ENCODE measurements at places on chromosomes 1 and 21.

DNA sequence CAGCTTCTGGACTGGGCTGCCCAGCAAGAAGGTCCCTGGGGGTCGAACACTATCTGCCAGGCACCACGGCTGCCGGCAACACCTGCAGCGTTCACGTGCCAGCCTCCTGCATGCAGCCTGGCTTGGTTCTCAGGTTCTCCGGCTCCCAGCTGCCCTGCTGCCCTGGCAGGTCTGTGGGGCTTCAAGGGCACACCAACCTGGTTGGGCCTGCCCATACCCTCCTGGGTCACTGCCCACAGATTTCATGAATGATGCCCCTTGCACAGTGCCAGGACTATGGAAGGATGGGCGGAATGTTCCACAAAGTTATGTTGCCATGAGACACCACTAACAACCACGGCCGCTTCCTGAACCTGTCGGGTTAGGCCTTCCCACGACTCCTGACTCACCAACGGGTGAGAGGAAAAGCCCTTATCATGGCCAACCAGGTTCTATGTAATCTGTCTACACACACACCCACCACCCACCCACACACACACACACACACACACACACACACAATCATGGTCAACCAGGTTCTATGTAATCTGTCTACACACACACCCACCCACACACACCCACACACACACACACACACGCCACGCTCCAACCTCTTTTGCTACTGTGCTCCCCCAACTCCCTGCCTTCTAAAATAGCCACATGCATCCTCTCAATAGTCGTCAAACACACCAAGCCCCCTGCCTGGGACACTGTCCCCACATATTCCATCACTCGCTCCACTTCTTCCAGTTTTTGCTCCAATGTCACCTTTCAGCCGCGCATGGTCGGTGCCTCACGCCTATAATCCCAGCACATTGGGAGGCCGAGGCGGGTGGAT, 32.2 kb downstream of the HSPG2 start:
- DNase-seq, result peak; percentile 18

DNA sequence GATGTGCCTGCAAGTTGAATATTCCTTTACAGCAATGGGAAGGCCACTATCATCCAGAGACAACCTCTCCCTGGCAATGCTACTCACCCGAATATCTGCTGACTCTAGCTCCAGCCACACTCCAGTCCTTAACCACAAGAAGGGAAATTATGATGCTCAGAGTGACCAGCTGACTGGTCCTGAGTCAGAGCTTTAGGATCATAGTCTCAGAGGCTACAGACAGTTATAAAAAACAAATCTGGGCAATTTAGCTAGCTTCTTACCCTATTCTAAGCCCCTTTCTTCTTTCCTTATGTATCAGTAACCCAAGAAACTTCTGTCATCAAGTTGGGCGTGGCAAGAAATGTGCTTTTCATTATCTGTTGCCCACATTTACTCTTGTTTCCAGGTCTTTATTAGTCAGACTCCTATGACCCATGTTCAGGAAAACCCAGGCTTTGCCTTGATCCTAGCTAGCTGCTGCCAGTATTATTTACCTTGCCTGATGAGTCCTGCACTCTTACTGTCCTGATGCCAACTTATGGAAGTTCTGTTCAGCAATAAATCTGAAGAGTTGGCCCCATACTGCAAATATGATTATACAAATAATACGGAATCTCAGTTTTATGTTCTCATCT, 207.0 kb downstream of the TTLL7 start:
- DNase-seq, result no peak

GRCh38 chr1:157455318-157455717, 97.0 kb downstream of the FCRL5 start:
- no peak for DNase-seq

DNA sequence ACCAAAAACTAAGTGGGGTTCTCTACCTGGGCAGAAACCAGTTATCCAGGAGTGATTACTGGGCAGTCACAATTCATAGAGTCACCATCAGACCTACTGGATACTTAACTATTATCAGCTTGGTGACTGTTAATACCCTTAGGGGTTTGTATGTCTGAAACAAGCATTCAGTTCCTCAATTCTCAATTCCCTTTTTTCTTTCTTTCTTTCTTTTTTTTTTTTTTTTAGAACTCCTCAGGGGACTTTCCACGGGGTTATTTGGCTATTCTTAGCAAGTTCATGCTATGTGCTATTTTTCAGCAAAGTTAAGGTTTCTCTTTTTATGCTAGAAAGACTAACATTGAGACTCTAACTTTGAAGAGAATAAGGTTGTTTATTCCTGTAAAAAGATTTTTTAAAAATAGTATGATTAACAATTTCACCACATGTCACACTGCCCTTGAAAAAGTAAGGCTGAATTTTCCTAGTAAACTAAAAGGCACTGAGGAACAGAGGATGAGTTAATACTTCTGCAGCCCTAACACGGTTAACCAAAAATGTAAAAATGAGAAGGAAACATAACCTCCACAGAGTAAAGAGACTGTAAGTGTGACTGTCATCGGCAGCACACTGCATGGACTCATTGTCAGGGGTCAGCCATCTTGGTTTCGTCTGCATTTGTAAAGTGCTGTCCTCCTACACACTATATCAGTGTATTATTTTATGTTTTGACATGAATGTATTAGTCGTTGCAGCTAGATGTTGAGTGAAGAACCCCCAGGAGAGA, 310.2 kb downstream of the NTNG1 start:
- no peak for DNase-seq

GRCh38 chr1:177849130-177849529, 120.7 kb downstream of the SEC16B start:
- no peak for DNase-seq

GRCh38 chr1:152458384-152459185, 44.5 kb upstream of the CRNN start:
- peak; percentile 76 for DNase-seq

GRCh38 chr21:28604946-28605537, 387.6 kb downstream of the LTN1 start:
- DNase-seq, result no peak

DNA sequence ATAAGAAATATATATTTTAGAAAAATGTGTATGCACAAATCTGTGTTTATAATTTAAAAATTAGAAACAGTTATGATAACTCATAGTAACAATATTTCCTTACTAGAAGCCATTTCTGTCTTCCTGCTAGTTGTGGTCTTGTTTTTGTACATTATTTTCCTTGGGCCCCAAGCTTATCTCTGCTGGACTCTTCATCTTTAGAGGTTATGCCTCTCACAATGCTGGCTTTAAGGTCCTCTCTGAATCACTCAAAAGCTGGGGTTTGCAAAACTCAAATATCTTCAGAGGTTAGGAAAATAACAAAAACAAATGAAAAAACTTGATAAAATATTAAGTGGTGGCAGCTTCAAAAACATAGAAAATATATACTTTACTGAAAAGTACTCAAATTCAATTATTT, 133.8 kb downstream of the PTPRC start:
- no peak for DNase-seq

GRCh38 chr1:62516600-62516999, 79.8 kb downstream of the USP1 start:
- no peak for DNase-seq

DNA sequence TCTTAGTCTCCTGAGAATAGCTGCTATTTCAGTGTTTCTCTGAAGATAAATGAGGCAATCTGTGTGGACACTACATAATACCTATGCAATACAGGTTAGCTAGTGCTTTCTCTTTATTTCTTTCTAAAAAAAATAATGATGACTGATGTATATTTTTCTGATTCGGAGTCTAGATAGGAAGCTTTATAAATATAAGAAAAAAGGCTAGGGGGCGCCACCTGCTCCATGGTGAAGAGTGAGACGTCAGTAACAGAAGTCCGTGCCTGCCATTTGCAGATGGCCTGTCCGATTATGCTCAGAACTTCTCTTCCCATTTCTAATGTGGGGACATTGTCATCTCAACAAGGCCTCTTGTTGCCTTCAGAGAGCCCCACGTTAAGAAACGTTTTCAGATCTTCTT, 26.4 kb downstream of the QSOX1 start:
- no peak for DNase-seq

DNA sequence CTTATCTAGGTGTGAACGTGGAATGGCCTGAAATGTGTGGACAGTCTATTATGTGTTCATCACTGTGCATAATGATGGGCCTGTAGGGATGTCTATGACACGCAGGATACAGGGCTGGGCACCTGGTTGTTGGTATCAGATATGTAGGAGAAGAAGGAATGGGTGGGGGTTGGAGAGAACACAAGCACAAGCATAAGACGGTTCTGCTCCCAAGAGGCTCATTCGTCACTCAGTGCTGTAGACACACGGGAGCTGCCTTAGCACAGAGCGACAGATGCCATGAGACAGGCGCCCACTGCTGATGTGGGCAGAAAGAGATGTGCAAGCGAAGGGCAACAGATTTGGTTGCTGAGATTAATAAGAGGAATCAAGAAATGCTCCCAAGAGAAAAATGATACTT, 256.2 kb downstream of the DISC1 start:
- no peak for DNase-seq

GRCh38 chr1:100229681-100230443, 19.8 kb downstream of the DBT start:
- DNase-seq, result no peak

DNA sequence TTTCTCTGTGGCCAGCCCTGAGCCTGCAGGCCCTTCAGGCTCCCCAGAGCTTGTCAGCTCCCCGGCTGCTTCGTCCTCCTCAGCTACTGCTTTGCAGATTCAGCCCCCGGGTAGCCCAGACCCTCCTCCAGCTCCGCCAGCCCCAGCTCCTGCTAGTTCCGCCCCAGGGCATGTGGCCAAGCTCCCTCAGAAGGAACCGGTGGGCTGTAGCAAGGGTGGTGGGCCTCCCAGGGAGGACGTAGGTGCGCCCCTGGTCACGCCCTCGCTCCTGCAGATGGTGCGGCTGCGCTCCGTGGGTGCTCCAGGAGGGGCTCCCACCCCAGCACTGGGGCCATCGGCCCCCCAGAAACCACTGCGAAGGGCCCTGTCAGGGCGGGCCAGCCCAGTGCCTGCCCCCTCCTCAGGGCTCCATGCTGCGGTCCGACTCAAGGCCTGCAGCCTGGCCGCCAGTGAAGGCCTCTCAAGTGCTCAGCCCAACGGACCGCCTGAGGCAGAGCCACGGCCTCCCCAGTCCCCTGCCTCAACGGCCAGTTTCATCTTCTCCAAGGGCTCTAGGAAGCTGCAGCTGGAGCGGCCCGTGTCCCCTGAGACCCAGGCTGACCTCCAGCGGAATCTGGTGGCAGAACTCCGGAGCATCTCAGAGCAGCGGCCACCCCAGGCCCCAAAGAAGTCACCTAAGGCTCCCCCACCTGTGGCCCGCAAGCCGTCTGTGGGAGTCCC, 45.4 kb downstream of the YARS1 start:
- no peak for DNase-seq

DNA sequence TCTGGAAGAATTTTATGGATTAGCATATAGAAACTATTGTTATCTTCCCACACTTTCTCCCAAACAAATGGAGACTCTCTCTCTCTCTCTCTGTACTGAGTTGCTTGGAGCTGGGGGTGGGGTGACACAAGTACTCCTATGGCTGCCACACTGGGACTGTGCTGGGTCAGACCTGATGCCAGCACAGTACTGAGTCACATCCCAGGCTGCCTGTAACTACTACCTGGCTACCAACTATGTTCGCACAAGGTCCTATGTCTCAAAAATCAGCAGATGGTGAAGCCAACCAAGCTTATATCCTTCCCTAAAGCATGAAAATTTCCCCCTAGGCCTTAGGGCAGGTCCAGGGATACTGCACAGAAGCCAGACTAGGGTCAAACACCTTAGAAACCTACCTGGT, 66.6 kb downstream of the FAF1 start:
- no peak for DNase-seq

GRCh38 chr21:42106425-42106824, 35.3 kb downstream of the UMODL1 start:
- DNase-seq, result no peak
